Aorta (tissue), 5 donors: ENCODE measurements at places on chromosomes 5 and 9. TPM values are rescaled to one million over a fixed set of nuclear protein-coding genes. Genes with fewer than 3 reads are reported as not detected.
A peak's percentile ranks its signal among the peaks of the same experiment; 100 is the strongest.

ANKRD34B gene
- not detected for total RNA-seq

CDKN2B-AS1 gene
- total RNA-seq: 1.2 TPM

CFAP157 gene
- 0.16 TPM for total RNA-seq

PPP1R2B gene
- not detected for total RNA-seq

FBXW11 gene
- total RNA-seq: 64.0 TPM

HACD4 gene
- total RNA-seq: 3.2 TPM

DNA sequence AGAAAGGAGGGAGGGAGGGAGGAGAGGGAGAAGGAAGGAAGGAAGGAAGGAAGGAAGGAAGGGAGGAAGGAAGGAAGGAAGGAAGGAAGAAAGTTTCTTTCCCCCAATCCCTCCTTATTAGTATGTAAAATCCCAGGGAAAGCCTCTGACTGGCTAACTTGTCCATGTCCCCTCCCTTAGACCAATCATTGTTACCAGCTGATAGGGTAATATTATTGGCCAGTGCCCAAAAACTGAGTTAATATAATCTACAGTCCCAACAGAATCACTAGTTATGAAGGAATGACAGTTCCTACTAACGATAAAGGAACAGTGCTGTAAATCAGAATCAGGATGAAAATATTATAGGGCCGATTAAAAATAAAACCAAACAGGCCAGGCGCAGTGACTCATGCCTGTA is 53.6 kb upstream of the CCNG1 start:
- H3K27me3 ChIP-seq: no peaks in the 10 kb centered on the region
- H3K27ac ChIP-seq: no peak overlapping the region

DNA sequence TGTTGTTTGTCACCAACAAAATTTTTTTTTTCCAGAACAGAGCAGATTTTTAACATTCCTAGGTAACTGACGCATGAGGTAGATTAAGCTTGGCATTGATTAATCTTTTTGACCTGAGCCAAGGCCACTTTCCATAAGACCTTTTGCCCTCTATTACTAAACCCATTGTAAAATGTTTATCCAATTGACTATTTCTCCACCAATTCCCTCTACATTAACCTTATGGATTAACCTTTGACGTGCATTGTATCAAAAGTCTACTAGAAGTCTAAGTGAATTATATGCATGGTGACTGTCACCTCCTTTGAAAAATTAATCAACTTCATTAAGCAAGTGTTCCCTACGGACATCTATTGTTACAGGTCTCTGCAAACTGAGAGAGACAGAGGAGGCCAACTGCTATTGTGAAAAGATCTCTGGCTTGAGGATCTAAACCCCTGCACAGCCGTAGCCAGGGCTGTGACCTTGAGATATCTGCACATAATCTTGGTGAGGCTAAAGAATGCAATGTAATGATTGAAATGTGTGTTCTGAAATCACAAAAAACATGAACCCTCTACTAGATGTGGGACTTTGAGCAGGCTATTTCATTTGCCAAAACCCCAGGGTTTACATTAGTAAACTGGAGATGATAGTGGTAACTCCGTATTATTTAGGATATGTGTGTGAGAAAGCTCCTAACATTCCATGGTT is 632.2 kb downstream of the TLR4 start:
- H3K4me3 ChIP-seq: no peak overlapping the region
- H3K27me3 ChIP-seq: no peaks in the 10 kb centered on the region
- DNase-seq: no peak
- H3K4me1 ChIP-seq: no peaks in the 10 kb centered on the region

DNA sequence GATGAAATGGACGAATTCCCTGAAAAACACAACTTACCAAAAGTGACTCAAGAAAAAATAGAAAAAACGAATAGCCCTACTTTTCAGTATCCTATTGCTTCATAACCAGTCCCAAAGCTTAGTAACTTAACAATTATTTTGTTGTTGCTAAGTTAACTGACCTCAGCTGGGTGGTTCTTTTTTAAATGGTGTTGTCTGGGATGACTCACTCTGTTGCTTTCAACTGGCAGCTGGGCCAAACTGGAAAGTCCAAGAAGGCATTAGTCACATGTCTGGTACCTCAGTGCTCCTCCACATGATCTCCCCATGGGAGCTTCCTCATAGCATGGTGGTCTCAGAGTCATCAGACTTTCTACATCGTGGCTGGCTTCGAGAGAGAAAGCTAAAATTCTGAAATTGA is 47.8 kb upstream of the ADAMTS2 start:
- no peaks in the 10 kb centered on the region for H3K36me3 ChIP-seq
- H3K27ac ChIP-seq: no peak overlapping the region
- no peaks in the 10 kb centered on the region for H3K27me3 ChIP-seq

GRCh38 chr9:89594811-89595550 is 9.8 kb upstream of the GADD45G start:
- no peaks in the 10 kb centered on the region for H3K36me3 ChIP-seq
- H3K4me3 ChIP-seq: no peak overlapping the region
- DNase-seq: no peak
- no peak overlapping the region for H3K27ac ChIP-seq
- H3K4me1 ChIP-seq: no peaks in the 10 kb centered on the region

DNA sequence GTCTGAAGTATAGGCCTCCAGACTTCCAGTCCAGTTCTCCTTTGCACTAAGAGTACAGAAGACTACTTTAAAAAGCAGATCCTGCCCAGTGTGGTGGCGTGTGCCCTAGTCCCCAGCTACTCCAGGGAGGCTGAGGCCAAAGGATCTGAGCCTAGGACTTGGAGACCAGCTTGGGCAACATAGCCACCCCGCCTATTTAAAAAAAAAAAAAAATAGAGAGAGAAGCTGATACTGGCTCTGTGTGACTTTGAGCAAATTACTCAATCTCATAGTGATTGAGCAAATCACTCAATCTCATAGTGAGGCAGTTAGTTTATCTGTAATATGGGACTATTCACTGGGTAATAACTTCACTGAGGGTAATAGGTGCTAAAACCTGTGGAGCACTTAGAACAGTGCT is 43.6 kb upstream of the KDM4C start:
- H3K36me3 ChIP-seq: no peaks in the 10 kb centered on the region
- H3K27ac ChIP-seq: no peak overlapping the region
- H3K4me1 ChIP-seq: no peaks in the 10 kb centered on the region
- no peaks in the 10 kb centered on the region for H3K27me3 ChIP-seq
- DNase-seq: no peak

DNA sequence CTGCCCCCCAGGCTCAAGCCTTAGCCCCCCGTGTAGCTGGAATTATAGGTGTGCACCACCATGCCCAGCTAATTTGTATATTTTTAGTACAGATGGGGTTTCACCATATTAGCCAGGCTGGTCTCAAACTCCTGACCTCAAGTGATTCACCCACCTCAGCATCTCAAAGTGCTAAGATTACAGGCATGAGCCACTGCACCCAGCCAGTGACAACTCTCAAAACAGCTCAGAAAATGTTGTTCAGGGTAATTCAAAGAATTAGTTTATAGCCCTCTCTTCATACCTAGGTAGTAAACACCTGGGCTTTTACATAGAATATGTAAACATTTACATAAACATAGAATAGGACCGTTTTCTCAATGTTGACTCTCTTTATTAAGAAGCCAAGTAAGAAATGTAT is 168.7 kb downstream of the ENC1 start:
- no peaks in the 10 kb centered on the region for H3K36me3 ChIP-seq
- H3K27ac ChIP-seq: no peak overlapping the region
- H3K27me3 ChIP-seq: peaks cover 2% of the 10 kb centered on the region
- H3K4me1 ChIP-seq: no peaks in the 10 kb centered on the region

DNA sequence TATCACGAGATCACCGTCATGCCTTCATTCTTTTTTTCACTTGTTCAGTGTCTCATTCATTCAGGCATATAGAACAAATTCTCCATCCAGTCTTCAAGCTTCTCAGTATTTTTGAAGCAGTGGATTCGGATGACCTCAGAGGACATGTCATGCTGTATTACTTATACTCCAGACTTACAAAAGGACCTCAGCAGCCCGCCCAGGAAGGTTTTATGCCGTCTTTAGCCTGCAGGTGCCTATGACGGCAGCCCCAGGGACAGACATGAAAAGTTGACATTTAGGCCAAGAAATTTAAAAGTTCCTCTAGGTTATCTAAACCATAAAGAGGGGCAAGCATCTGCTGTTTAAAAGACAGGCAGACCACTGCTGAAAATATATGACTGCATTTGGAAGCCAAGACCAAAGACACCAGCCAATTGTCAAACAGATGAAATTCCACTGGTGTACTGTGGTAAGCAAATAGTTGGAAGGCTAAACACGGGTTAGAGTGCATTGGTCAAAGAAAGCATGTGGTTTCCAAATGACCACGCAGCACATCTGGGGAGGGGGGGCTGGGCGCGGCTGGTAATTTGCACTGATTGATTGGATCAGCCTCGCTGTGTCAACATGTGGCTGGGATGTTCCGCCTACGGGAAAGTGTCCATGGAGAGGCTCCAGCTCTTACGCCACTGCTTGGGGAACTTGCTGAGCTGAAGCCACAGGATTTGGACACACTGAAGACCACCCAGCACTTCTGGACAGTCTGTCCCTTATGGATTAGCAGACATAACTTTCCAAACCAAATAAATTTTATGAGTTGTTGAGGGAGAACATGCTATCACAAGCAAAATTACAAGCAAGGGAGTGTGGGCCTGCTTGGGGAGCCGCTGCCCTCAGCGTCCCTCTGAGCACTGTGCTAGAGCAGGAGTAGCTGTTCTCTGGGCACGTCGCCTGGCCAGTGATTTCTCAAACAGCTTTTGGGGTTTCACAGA is 173.6 kb downstream of the FANCC start:
- H3K4me3 ChIP-seq: no peak overlapping the region
- peak; percentile 85 for DNase-seq
- no peaks in the 10 kb centered on the region for H3K4me1 ChIP-seq
- no peak overlapping the region for H3K27ac ChIP-seq
- no peaks in the 10 kb centered on the region for H3K36me3 ChIP-seq

DNA sequence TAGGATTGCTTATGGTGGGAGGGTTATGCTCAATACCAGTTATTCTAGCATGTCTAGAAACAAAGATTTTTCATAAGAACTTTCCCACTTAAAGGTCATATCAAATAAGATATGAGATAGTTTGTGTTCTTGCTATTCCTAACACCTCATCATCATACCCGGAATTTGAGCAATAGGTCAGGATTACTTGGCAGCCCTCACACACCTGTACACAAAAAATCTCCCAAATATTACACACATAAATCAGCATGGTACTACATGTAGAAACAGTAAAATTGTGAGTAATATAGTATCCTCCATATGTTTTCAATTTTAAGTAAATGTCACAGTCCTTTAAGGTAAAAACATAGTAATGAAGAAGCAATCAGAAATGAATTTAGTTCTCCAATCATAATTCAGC is 113.7 kb downstream of the SLC25A46 start:
- no peaks in the 10 kb centered on the region for H3K36me3 ChIP-seq
- H3K27me3 ChIP-seq: no peaks in the 10 kb centered on the region
- H3K27ac ChIP-seq: no peak overlapping the region
- H3K4me1 ChIP-seq: peaks cover 4% of the 10 kb centered on the region
- DNase-seq: no peak
- H3K4me3 ChIP-seq: no peak overlapping the region

DNA sequence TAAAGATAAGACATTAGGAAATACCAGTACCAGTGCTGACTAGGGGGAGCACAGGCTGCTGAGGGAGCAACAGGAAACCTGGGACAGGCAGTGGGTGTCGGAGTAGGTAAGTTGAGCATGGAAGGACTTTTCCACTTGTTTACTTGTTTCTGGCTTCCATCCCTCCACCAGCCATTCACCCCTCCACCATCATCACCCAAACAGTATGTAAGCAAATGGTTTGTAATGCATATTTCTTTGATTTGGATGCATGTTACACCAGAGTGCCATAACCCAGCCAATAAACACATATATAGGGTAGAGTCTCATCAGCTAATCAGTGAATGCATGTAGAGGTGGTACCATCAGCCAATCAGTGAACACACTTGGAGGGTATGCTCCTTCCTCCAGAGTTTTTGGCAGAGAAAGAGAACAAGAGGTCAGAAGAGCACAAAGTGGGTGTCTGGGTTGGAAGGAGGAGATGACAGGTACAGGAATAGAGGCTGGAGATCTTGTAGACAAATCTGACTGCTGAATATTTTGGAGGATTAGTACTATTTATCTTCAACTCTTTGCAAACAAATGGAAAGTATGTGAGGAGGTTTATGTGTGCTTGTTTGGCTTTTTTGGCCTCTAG is 37.7 kb upstream of the PDE8B start:
- no peaks in the 10 kb centered on the region for H3K36me3 ChIP-seq
- H3K4me3 ChIP-seq: no peak overlapping the region
- H3K27me3 ChIP-seq: no peaks in the 10 kb centered on the region
- no peak for DNase-seq
- H3K27ac ChIP-seq: no peak overlapping the region

DNA sequence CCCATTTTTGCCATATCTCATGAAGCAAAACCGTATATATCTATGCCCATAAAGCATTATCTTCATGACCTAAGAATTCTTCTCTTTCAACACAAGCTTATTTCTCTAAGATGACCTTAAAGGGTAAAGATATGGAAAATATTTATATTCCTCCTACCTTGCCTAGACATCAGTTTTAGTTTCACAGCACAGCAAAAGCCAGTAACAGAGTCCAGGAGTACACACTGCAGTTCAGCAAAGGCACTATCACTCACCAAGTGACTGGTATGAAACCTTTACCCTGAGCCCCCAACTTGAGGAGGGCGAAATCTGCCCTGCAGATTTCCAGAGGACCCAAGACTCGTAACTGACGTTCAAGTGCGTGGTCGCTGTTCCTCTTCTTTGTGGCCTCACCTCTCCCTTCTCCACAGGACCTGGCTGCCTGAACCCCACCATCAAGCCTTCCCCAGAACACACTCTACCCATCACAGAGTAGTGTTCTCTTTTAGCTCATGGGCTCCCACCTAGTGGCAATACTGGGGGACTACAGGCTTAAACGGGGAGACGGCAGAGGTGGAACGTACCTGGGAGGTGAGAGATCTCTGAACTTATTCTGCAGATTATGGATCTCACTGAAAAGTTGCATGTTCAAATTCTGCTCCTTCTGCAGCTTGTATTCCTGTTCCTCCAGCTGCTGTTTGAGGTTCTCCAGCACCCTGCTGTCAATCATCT is 141.0 kb downstream of the CDK5RAP2 start:
- no peaks in the 10 kb centered on the region for H3K27me3 ChIP-seq
- H3K4me3 ChIP-seq: no peak overlapping the region
- peaks cover 5% of the 10 kb centered on the region for H3K36me3 ChIP-seq
- no peak overlapping the region for H3K27ac ChIP-seq
- H3K4me1 ChIP-seq: peaks cover 5% of the 10 kb centered on the region
